Suppressor macrophage treated with lipopolysaccharide for 1 hour (primary cell): ENCODE measurements at places on chromosomes 6 and 20.

- no peak for DNase-seq
These were observed 12.0 kb upstream of the ADGRF5 start for GRCh38 chr6:46933751-46934150.

- DNase-seq, result no peak
These were observed 402.7 kb downstream of the CDKAL1 start for GRCh38 chr6:20936949-20937348.

DNA sequence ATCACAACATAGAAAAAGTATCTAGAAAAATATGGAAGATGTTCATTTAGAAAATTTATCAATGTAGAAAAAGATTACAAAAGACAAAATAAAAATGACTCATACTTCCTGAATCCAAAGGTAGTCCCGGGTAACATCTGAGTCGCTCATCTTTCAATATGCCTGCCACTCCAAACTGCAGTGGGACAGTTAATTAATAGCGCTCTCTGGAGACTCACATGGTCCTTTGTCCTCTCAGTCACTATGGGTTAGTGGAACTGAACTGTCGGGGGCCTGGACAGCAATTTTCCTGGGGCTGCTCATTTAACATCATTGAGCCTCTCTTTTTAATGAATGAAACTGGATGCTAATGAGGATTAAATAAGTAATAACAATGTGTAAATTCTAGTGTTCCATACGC, 103.4 kb downstream of the MAP3K4 start:
- no peak for DNase-seq

- no peak for DNase-seq
These were observed 17.8 kb upstream of the HMGN4 start for GRCh38 chr6:26520237-26520849.
